HepG2 (cell line): ENCODE measurements at places on chromosomes 12 and 14. TPM values are rescaled to one million over a fixed set of nuclear protein-coding genes. Genes with fewer than 3 reads are reported as not detected.

The KLRC2 gene
- 0.20 TPM in 1 of 2 replicates, not detected in the other for total RNA-seq

The MLH3 gene
- total RNA-seq = 24.5 and 24.8 TPM in 2 replicates

GRCh38 chr12:27384261-27384590, 51.6 kb downstream of the BMAL2 start:
- no peak overlapping the region for H3K27ac ChIP-seq
- H3K4me3 ChIP-seq = no peak overlapping the region
- H3K36me3 ChIP-seq = peaks cover 10% of the 10 kb centered on the region; the same call in 1 of the 3 replicates
- H3K4me1 ChIP-seq = no peaks in the 10 kb centered on the region
- DNase-seq = no peak

GRCh38 chr12:93183940-93184671, 193.6 kb upstream of the NUDT4 start:
- H3K4me3 ChIP-seq = no peak overlapping the region
- peaks cover 29% of the 10 kb centered on the region for H3K4me1 ChIP-seq
- DNase-seq = no peak
- H3K27me3 ChIP-seq = peaks cover 3% of the 10 kb centered on the region; the same call in 1 of the 3 replicates
- H3K36me3 ChIP-seq = no peaks in the 10 kb centered on the region

The NTF3 gene
- not detected in 2 replicates for total RNA-seq

GRCh38 chr12:1906579-1906978, 11.9 kb downstream of the CACNA2D4 start:
- H3K27ac ChIP-seq = no peak overlapping the region
- no peak overlapping the region for H3K4me3 ChIP-seq
- no peaks in the 10 kb centered on the region for H3K4me1 ChIP-seq
- no peak for DNase-seq
- H3K36me3 ChIP-seq = no peaks in the 10 kb centered on the region

DNA sequence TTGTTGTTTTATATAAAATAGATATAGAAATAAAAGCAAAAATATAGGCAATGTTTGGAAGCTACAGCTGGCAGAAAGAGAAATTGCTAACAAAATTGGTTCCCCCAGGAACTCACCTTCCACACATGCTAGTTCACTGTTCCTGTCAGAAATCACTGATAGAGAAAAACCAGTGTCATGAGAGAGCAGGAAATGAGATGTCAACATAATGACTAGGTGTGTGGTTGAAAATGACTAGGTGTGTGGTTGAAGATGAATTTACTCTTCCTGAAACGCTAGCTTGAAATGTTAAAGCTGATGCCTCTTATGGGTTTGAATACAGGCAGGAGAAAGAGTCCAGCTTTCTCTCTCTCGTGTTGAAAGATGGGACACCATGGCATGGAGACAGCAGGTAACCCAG, 216.3 kb downstream of the C12orf42 start:
- DNase-seq = no peak
- H3K36me3 ChIP-seq = no peaks in the 10 kb centered on the region
- no peak overlapping the region for H3K27ac ChIP-seq
- no peaks in the 10 kb centered on the region for H3K4me1 ChIP-seq

DNA sequence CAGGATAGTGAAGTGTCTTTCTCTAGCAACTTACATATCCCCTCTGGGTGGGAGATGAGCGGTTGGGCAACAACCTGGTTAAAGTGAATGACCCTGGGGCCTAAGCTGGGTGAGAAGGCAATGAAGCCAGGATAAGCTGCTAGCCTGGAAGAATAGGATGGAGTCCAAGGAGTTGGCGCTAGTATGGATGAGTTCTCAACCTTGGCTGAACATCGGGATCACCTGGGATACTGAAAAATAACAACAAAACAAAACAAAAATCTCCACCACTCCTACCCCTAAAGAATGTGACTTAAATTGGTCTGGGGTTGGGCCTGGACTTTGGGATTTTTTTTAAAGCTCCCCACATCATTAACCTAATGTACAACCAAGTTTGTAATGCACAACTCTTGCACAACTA, 4.8 kb upstream of the RPS6KA5 start:
- H3K4me3 ChIP-seq = no peak overlapping the region
- no peaks in the 10 kb centered on the region for H3K27me3 ChIP-seq
- H3K36me3 ChIP-seq = no peaks in the 10 kb centered on the region
- H3K27ac ChIP-seq = no peak overlapping the region
- no peak for DNase-seq
- peaks cover 27% of the 10 kb centered on the region for H3K4me1 ChIP-seq
